ENCODE measurements at places on chromosomes 4 and X.

DNA sequence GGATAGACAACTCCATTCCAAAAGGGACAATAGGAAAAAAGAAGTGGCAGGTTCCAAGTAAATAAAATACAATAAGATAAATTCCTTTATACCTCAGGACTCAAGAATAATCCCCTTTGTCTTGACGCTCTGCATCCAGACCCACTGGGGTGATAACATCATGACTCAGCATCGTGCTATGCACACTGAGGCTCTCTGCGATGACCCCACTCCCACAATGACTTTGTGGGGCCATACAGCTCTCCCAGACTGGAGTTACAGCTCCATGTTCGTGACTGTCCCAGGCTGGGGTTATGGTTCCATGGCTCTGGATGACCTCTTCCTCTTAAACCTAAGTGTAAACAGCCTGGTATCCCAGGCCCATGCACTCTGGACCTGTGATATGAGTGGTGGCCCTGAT is 254.5 kb upstream of the ADGRL3 start:
- no peak overlapping the region for H3K4me3 ChIP-seq
- H3K36me3 ChIP-seq, result no peaks in the 10 kb centered on the region
- DNase-seq, result peak; percentile 18
- H3K4me1 ChIP-seq, result peaks cover 2% of the 10 kb centered on the region
- H3K27me3 ChIP-seq, result no peaks in the 10 kb centered on the region

DNA sequence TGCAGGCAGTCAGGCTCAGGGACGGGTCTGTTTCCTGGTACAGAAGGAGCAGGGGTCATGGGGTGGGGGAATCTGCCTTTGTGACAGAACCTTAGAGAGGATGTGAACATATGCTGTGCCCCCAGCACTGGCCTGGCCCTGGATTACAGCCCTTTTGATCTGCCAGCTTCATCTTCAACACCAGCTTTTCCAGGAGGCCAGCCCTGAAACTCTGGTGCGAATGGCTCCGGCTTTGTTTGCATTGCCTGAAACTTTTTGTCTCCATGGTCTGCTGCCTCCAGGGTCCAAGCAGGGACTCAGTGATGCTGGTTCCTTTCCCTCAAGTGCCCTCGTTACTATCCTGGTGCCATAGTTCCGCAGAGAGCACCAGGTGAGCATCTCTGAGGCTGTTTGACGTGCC is 2.1 kb downstream of the CNGA2 start:
- H3K36me3 ChIP-seq, result no peaks in the 10 kb centered on the region
- H3K27ac ChIP-seq, result no peak overlapping the region
- no peak for DNase-seq
- H3K4me3 ChIP-seq, result no peak overlapping the region
- H3K27me3 ChIP-seq, result no peaks in the 10 kb centered on the region

GRCh38 chr4:41734371-41734770 is 14.2 kb downstream of the PHOX2B start:
- H3K4me3 ChIP-seq, result no peak overlapping the region
- H3K4me1 ChIP-seq, result no peaks in the 10 kb centered on the region
- no peak overlapping the region for H3K27ac ChIP-seq
- no peak for DNase-seq
- H3K36me3 ChIP-seq, result no peaks in the 10 kb centered on the region

DNA sequence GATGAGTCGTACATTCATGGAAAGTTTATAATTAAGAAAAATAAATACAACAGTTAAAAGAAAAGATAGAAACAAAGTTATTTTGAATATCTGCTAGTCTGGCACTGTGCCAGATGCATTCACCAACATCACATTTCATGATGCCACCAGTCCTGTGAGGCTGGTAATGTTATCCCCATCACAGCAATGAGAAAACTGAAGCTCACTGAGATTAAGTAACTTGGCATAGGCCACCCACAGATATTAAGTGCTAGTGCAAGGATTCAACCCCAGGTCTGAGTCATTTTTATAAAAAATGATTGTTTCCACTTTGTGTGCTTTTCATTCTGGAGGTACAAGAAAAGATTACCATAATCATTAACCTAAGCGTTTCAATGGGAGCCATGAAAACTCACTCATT is 65.0 kb upstream of the IL15 start:
- no peaks in the 10 kb centered on the region for H3K4me1 ChIP-seq
- H3K36me3 ChIP-seq, result no peaks in the 10 kb centered on the region
- H3K27me3 ChIP-seq, result no peaks in the 10 kb centered on the region

DNA sequence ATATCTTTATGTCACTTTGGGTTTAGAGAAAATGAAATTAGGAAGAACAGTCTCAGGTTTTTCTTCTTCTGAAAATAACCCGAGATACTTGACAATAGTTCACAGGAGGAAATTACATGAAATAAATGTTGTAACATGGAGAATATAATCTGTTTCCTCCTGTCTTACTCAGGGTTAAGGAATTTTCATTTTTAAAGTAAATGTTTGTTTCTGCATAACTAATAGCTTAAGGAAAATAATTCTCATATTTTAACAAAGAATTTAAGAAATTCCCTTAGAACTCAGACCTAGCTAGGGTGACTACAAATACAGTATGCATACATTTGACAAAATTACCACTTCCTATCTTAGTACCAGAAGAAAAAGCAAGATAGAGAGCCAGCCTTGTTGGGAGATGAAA is 17.2 kb upstream of the SPRY1 start:
- no peak for DNase-seq
- no peak overlapping the region for H3K27ac ChIP-seq
- H3K36me3 ChIP-seq, result no peaks in the 10 kb centered on the region
- H3K27me3 ChIP-seq, result no peaks in the 10 kb centered on the region
- H3K4me3 ChIP-seq, result no peak overlapping the region
- no peaks in the 10 kb centered on the region for H3K4me1 ChIP-seq

- H3K27ac ChIP-seq, result no peak overlapping the region
- no peaks in the 10 kb centered on the region for H3K4me1 ChIP-seq
- no peaks in the 10 kb centered on the region for H3K27me3 ChIP-seq
- no peak overlapping the region for H3K4me3 ChIP-seq
- no peak for DNase-seq
These were observed 396.8 kb upstream of the GRIA3 start for GRCh38 chrX:122787231-122787630.

GRCh38 chr4:37682701-37683401 is 3.3 kb downstream of the RELL1 start:
- DNase-seq, result peak; percentile 48
- peaks cover 4% of the 10 kb centered on the region for H3K4me1 ChIP-seq
- no peaks in the 10 kb centered on the region for H3K27me3 ChIP-seq
- no peaks in the 10 kb centered on the region for H3K36me3 ChIP-seq
- H3K4me3 ChIP-seq, result no peak overlapping the region

DNA sequence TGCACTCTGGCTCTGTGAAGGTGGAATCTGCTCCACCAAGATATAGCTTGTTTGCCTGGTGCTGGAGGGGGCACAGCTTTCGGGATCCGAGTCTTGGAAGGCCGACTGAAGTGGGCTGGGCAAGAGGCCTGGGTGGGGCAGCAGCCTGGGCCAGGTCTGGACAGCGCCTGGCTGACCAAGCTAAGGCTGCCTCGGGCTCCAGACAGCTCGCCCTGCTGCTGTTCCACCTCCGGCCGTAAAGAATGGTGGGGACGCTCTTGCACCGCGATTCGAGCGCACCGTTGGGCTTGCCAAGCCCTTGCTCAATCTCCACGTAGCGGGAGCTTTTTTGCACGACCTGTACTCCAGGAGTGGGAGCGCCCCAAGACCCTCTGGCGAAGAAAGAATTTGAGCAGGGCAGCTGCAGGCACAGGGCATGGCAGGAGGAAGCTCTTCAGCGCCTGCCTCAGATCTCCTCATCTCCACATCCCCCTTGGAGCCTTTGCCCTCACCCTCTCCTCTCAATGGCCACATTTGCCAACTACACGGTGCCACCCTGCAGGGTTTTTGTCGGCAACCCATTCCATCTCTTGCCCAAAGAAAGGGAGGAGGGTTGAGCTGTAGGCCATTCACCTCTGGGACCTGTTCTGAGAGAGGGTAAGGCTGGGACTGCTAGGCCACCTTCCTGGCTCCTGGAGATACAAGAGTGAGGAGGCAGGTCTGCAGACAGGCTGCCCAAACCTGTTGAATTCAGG is 18.9 kb downstream of the CNGA2 start:
- no peak overlapping the region for H3K27ac ChIP-seq
- H3K36me3 ChIP-seq, result no peaks in the 10 kb centered on the region
- no peak overlapping the region for H3K4me3 ChIP-seq
- peaks cover 69% of the 10 kb centered on the region for H3K27me3 ChIP-seq
- H3K4me1 ChIP-seq, result no peaks in the 10 kb centered on the region

- peak; percentile 36 for DNase-seq
- H3K27ac ChIP-seq, result no peak overlapping the region
- H3K4me3 ChIP-seq, result no peak overlapping the region
- peaks cover 13% of the 10 kb centered on the region for H3K36me3 ChIP-seq
- peaks cover 1% of the 10 kb centered on the region for H3K4me1 ChIP-seq
These were observed 233.6 kb downstream of the EVC2 start for GRCh38 chr4:5474756-5475155.

GRCh38 chr4:181319629-181320028 is 923.6 kb upstream of the TENM3 start:
- no peak for DNase-seq
- no peak overlapping the region for H3K4me3 ChIP-seq
- no peaks in the 10 kb centered on the region for H3K36me3 ChIP-seq
- H3K27me3 ChIP-seq, result no peaks in the 10 kb centered on the region
- H3K27ac ChIP-seq, result no peak overlapping the region

DNA sequence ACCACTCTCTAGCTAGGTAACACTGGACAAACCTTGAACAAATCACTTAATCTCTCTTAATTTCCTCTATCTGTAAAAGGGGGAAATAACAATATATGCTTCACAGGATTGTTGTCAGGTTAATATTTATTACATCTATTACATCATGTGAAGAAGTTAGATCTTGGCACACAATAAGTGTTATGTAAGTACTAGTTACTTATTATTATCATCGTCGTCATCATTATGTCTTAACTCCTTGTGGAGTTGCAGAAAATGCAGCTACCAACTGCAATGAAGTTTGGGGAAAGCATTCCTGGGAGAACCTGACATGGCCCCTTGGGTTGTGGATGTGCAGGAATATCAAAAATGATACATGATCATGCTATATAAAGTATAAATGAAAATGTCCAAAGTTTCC is 4.8 kb upstream of the JCHAIN start:
- no peaks in the 10 kb centered on the region for H3K27me3 ChIP-seq
- H3K27ac ChIP-seq, result no peak overlapping the region
- no peak for DNase-seq
- H3K36me3 ChIP-seq, result no peaks in the 10 kb centered on the region
- peaks cover 1% of the 10 kb centered on the region for H3K4me1 ChIP-seq
- no peak overlapping the region for H3K4me3 ChIP-seq

GRCh38 chrX:119624951-119625668 is 18.9 kb upstream of the NKRF start:
- no peak overlapping the region for H3K27ac ChIP-seq
- H3K4me1 ChIP-seq, result peaks cover 3% of the 10 kb centered on the region
- H3K27me3 ChIP-seq, result no peaks in the 10 kb centered on the region
- no peak overlapping the region for H3K4me3 ChIP-seq
- H3K36me3 ChIP-seq, result peaks cover 6% of the 10 kb centered on the region

- DNase-seq, result peak; percentile 68
- H3K27me3 ChIP-seq, result no peaks in the 10 kb centered on the region
- H3K4me3 ChIP-seq, result no peak overlapping the region
- H3K27ac ChIP-seq, result peak overlapping the region; percentile 62
These were observed 19.1 kb downstream of the GSX2 start for GRCh38 chr4:54118850-54119589.

DNA sequence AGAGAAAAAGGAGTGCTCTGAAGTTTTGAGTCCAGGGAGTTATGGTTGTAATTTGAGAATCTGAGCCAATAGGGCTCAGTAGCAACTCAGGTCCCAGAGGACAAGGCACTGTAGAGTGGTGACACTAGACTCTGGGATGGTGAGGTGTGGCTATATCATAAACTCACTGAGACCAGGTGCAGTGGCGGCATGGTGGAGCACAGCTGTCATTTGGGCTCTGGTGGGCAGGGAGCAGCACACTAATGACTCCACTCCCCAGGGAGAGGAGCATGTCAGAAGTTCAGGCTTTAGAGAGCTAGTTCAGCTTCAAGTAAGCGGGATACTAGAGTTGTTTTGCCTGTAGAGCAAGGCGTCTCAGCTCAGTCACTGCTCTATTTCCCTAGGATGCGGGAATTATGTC is 165.4 kb upstream of the USP38 start:
- H3K27me3 ChIP-seq, result no peaks in the 10 kb centered on the region
- H3K4me3 ChIP-seq, result no peak overlapping the region
- H3K27ac ChIP-seq, result no peak overlapping the region
- H3K4me1 ChIP-seq, result peaks cover 2% of the 10 kb centered on the region

GRCh38 chr4:184444215-184444952 is 30.0 kb downstream of the IRF2 start:
- DNase-seq, result no peak
- no peak overlapping the region for H3K27ac ChIP-seq
- H3K4me1 ChIP-seq, result peaks cover 28% of the 10 kb centered on the region

DNA sequence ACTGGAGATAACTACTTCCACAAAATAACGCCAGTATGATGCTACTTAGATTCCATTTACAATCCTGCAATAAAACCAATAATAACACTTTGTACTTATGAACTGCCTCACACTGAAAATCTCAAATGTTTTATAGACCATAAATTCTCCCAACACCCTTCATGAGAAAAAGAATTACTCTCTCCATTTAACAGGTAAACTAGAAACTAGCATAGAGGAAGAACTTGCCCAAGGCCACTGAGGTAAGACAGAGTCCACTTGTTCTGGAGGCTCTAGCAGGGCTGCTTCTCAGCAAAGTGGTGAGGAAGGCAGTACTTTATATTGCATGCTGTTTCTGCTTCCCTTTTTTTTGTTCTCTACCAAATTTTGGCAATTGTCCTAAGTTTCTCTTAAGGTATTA is 11.5 kb upstream of the BMP3 start:
- peaks cover 14% of the 10 kb centered on the region for H3K27me3 ChIP-seq
- DNase-seq, result no peak
- no peak overlapping the region for H3K27ac ChIP-seq
- no peak overlapping the region for H3K4me3 ChIP-seq
- no peaks in the 10 kb centered on the region for H3K36me3 ChIP-seq

DNA sequence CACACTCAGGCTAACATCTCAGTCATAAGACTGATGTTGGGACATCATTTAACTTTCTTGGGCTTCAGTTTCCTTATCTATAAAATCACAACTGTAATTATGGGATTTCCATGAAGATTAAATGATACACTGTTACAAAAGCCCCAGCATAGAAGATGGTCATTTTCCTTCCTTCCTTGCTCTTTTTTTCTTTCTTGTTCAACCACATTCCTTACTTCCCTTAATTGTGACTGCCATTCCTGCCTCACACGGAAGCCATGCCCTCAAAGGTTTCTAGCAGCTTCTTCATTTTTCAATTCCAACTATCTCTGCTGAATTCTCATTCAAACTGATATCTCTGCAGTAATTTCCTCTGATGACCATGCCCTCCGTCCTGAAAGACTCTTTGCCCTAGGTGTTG is 311.8 kb downstream of the PPP3CA start:
- H3K27ac ChIP-seq, result no peak overlapping the region
- no peaks in the 10 kb centered on the region for H3K36me3 ChIP-seq
- no peaks in the 10 kb centered on the region for H3K27me3 ChIP-seq
- H3K4me1 ChIP-seq, result no peaks in the 10 kb centered on the region
- DNase-seq, result no peak
- H3K4me3 ChIP-seq, result no peak overlapping the region

Data from mesenchymal stem cell (in vitro differentiated cells and primary cell).